ENCODE measurements at places on chromosomes 16 and 17.

DNA sequence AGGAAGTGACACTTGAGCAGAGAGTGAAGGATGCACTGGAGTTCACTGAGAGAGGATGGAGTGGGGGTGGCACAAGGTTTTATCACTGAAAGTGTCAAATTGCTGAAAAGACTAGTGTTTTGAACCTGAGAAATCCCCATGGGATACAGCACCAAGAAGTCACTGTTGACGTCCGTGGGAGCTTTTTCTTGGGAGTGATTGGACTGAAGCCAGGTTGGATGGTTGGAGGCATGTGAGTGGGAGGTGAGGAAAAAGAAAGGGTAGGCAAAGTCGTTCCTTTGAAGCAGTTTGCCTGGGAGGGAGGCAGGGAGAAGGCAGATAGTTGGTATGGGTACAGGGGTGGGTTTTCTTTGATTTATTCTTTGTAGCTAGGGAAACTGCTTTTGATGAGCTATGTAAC is 39.9 kb upstream of the SDK2 start:
- DNase-seq, result no peak

GRCh38 chr17:12744298-12744697 is 45.0 kb upstream of the ARHGAP44 start:
- DNase-seq, result no peak

DNA sequence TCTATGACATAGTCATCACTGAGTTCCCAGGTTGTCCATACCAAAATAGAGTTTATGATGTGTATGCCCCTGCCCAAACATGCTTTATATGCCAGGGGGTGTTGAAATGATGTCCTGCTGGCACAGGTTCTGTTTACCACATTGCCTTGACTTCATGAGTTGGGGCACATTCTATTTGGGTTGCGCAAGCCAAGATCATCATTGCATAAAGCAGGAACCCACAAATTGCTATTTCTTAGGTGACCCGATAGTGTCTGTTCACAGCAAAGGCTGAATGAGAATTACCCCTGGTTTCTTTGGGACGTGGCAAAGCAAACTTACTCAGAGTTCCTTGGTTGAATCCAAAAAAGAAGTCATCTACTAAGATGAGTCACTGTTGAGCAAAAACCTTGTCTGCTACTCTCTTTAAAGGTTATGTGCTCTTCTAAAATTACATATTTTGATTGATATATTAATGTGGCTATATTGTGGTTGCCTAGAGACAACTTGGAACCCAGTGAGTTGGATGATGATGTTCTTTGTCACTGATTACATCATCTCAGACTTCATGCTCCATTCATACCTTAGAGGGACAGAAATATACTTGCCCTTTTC is 912.6 kb upstream of the SOX9 start:
- DNase-seq, result peak; percentile 89

DNA sequence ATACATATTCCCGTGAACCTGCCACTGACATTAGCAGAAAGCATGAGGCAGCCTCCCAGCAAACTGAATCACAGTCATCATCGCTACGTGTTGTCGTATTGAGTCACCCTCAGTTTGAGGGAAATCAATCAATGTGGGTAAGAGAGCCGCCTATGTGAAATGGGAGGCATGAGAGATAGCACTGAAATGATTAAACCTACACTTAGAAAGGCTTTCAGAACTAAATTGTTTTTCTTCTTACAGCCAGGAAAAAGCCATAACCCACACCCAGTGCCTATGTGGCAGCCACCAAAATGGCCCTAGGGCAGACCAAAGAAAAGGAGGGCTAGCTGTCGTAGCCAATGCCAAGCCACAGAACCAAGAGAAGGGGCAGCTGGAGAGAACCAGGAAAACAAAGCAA is 90.5 kb downstream of the ADAMTS18 start:
- no peak for DNase-seq

- DNase-seq, result no peak
Observed at GRCh38 chr16:70664325-70665112, 18.2 kb downstream of the IL34 start.

GRCh38 chr16:70364399-70364798 is 17.7 kb downstream of the DDX19A start:
- DNase-seq, result no peak

GRCh38 chr16:70804153-70804733 is 3.3 kb upstream of the VAC14 start:
- peak; percentile 73 for DNase-seq

- no peak for DNase-seq
Observed at GRCh38 chr17:12743046-12743445, 46.3 kb upstream of the ARHGAP44 start.

GRCh38 chr16:89320782-89321501 is 103.4 kb downstream of the ZNF778 start:
- DNase-seq, result no peak

GRCh38 chr17:72175787-72176515 is 55.1 kb downstream of the SOX9 start:
- DNase-seq, result peak; percentile 39

DNA sequence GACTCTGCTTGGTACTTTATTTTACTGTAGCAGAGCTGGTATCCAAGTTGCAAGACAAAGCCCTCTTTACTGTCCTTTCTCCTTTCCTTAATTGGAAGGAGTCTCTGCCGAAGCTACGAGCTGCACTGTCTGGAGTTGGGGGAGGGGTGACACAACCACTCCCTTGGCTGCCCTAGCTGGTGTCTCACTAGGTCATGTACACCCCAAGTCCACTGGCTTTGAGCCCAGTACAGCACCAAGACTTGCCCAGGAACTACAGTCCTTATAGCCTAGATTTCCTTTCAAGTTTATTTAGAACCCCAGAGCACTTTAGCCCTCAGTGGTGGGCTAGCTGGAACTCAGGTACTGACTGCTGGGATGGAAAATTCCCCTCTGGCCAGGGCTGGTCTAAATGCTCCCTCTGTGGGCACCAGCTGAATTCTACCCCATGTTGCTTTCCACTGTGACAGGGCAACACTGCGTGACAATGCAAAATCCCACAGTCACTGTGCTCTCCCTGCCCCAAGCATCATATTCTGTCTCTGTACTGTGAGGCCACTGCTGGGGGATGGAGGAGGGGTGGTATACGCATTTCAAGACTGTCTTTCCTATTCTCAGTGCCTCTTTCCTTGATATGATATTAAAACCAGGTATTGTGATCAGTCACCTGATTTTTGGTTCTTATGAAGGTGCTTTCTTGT is 18.4 kb downstream of the EFCAB5 start:
- DNase-seq, result no peak

DNA sequence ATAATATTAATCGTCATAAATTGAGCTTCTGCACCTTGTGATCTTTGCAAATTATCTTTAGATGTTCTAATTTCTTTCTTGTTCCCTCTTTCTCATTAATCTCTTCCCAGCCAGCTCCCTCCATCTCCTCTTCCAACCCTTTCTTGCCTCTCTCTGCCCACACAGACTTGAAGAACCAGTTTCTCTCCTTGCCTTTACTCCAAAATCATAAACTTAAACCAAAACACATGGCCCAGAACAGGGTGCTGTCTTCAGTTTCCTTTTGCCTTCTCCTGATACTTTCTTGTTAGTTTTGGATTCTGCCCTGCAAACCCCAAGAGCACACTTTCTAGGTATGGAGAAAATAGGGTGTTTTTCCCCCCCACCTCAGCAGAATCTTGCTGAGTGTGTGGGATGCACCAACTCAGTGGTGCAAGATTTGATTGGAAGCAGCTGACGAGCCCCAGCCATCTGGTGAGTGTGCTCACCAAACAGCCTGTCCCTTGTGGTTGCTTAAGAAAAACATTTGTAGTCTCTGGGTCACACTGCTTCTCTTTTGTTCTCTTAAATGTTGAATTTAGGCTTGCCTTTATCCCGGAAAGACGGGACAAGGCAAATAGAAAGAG is 175.8 kb upstream of the MAF start:
- no peak for DNase-seq

DNA sequence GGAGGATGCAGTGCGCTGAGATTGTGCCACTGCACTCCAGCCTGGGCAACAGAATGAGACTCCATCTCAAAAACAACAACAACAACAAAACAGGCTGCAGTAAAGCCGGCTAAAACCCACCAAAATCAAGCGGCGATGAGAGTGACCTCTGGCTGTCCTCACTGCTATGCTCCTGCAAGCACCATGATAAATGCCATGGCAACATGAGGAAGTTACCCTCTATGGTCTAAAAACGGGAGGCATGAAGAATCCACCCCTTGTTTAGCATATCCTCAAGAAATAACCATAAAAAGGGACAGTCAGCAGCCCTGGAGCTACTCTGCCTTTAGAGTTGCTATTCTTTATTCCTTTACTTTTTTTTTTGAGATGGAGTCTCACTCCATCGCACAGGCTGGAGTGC is 8.4 kb upstream of the LGALS3BP start:
- no peak for DNase-seq

- no peak for DNase-seq
Observed at GRCh38 chr16:79497606-79498350, 102.8 kb downstream of the MAF start.

DNA sequence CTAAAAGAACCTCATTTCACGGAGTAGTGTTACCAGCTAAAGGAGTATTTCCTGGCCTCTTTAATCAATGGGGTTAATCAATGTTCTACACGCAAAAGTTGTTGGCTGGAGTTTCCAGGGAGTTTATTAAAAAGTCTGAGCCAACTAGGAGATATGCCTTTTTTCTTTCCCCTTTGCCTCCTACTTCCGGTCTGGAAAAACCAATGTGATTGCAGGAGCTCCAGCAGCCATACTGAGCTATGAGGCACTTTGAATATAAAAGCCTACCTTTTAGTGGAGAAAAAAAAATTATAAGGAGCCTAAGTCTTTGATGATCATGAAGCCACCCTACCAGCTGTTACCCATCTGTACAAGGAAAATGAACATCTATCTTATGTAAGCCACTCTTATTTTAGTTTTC is 17.9 kb upstream of the ERCC4 start:
- DNase-seq, result no peak

DNA sequence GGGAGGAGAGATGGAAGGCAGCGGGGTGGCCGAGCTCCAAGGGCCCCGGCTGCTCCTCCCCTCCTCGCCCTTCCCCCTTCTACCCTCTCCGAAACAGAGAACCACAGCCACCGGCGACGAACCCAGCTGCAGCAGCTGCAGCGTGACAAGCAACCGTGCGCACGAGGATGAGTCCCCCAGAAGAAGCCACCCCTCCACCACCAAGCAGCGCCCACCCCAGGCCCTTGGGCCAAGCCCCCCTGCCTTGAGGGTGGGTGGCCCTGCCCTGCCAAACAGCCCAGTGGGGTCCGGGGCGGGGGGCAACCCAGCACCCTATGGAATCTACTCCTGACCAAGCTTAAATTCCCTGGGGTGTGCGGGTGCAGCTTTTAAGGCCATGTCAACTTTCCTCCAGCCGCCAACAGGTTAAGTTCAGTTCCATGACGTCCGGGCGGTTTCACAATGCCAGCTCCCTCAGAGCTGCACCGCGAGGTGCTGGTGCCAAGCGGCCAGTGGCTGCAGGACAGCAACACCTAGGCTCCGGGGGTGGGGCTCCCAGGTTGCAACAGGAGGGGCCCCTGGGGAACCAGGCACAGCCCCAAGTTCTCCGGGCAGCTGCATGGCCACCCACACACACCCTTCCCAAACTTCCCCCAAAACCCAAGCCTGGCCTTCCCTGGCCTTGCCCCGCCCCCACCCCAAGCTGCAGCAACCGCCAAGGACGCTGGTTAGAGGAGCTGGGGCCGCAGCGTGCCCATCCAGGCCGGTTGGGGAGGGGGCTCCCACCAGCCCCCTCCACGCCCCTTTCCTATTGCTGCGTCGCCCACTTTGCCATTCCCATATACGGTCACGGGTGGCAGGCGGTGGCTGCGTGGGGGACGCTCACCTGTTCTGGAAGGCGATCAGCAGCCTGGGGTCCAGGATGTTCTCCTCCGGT is 2.0 kb downstream of the CBX4 start:
- DNase-seq, result no peak

- peak; percentile 31 for DNase-seq
Observed at GRCh38 chr16:27177031-27177774, 26.1 kb upstream of the KDM8 start.

GRCh38 chr17:79026376-79027273 is 2.7 kb downstream of the C1QTNF1 start:
- DNase-seq, result no peak

GRCh38 chr16:85611194-85611443 is 2.0 kb upstream of the GSE1 start:
- no peak for DNase-seq

DNA sequence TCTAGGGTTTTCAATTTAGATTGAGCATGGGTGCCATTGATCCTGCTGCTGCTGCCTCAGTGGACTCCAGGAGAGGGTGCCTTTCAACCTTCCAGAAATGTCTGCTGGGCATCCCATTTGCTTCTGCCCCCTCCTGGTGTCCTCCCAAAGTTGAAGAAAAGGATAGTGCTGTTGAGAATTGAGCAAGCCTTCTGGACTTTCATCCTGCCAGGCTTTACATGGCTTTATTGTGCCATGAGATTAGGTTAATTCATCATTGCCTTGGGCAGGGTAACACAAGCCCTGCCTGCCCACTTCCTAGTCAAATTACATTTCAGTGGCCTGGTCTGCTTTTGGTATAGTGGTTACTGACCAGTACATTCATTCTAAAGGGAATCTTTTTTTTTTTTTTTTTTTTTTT is 17.9 kb upstream of the TANGO6 start:
- no peak for DNase-seq

GRCh38 chr17:31058976-31059375 is 35.8 kb upstream of the NF1 start:
- no peak for DNase-seq

DNA sequence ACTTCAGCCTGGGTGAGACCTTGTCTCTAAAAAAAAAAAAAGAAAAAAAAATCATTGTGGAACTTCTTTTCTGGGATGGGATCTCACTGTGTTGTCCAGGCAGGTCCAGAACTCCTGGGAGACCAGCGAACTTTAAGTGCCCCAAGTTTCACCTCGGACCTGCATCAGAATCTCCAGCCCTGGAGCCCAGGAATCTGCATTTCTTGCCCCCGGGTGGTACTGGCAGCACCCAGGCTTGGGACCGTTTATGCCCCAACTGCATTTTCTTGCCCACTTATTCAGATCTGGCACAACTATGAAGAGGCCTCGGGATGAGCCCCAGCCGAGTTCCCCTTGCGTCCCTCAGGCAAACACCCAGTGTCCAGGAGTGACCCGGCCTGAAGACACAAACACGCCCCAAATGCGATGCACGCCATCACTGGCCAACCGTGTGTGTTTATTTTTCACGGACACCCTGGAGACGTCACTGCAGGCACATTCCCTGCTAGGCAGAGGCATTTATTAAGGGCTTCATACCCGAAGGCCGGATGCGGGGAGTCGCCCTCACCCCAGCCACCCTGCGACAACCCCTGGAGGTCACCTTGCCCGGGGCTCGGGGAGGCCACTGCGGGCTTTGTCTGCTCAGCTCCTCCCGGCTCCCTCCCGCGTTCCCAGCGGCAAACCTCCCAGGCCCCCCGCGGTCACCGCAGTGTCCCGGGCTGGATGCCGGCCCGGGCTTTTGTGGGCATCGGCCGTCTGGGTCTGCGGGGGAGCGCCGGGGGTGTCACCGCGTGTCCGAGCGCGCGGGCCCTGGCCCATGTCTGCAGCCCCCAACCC is 684 bp upstream of the SPIRE2 start:
- DNase-seq, result no peak

All from skeletal muscle cell (primary cell).